ENCODE measurements at places on chromosomes 3 and 15. TPM values are rescaled to one million over a fixed set of nuclear protein-coding genes. Genes with fewer than 3 reads are reported as not detected.

Gene CRABP1
- total RNA-seq: 385 TPM

Gene WNT5A
- 5.6 TPM for total RNA-seq

Gene HYAL1
- 1.7 TPM for total RNA-seq

DNA sequence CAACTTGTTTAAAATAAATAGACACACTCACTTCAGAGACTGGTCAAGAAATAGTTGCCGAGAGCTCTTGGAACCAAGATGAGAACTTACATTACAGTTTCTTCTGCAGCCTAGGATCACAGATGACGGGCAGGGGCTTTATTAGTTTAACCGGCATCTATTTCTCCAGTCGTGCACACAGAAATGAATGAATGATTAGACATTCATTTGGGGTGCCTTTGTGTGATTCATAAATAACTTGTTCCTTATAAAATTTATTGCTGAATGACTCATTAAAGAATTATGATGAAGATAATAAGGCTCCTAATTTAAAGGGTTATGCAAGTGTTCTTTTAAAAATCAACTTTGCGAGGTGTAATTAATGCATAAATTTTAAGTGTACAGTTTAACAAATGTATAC lies 20.8 kb downstream of the NFKBIZ start:
- no peak for DNase-seq

Gene C2CD4A
- total RNA-seq: not detected

GRCh38 chr3:53534676-53535400 lies 40.4 kb downstream of the CACNA1D start:
- no peak for DNase-seq

Gene SLC27A2
- 5.8 TPM for total RNA-seq

Gene MYL3
- total RNA-seq: not detected

GRCh38 chr3:116663161-116664110 lies 46.1 kb upstream of the TUSC7 start:
- DNase-seq: no peak

DNA sequence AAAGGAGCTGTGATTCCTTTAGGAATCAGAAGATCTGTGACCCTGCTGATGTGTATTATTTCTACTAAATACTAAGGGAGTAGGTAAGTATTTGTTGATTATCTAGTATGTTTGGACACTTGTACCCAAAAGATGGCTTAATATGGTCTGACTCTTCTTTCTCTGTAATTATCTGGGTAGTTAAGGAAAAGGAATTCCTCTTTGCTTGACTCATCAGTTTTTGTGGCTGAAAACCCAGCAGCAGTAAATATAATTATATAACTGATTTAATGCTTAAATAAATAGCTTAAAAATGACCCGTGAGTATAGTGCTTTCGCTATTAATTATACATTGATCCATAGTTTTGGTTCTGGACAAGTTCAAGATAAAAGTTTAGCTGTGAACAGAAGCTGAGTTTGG lies 155.8 kb downstream of the LRTM1 start:
- DNase-seq: no peak

GRCh38 chr15:70036585-70037291 lies 61.0 kb downstream of the TLE3 start:
- DNase-seq: no peak

Gene MAP1A
- total RNA-seq: 3.4 TPM

- DNase-seq: no peak
Observed at GRCh38 chr15:75161917-75162414, 39.7 kb upstream of the C15orf39 start.

GRCh38 chr3:58218904-58219303 lies 8.1 kb upstream of the DNASE1L3 start:
- DNase-seq: no peak

DNA sequence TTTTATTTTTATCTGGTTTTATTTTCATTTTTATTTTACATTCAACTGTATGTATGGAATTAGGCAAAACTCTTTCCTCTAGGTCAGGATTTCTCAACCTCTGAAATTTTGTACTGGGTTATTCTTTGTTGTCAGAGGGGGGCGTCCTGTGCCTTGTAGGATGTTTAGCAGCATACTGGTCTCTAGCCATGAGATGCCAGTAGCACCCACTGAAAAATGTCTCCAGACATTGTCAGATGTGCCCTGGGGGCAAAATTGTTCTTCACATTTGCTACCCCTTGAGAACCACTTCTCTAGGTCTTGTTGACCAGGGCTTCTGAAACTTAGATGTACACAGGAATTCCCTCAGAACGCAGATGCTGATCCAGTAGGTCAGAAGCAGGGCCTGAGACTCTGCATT lies 5.4 kb downstream of the CHRNA5 start:
- no peak for DNase-seq

DNA sequence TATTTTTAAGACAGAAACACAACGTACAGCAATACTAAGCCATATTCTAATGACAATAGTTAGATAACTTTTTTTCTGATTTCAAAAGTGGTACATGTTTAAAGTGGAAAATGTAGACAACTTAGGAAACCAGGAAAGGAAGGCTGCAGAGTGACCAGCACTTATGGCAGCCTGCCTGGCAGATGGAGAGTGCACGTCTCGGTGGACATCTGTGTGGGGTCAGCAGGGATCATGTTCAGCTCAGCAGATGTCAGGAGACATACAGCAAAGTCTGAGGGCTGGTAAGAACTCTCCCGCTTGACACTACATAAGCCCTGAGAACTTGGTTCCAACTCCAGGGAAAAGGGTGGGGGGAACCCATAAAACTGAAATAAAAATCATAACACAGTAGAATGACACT lies 128.6 kb upstream of the ADPGK start:
- no peak for DNase-seq

DNA sequence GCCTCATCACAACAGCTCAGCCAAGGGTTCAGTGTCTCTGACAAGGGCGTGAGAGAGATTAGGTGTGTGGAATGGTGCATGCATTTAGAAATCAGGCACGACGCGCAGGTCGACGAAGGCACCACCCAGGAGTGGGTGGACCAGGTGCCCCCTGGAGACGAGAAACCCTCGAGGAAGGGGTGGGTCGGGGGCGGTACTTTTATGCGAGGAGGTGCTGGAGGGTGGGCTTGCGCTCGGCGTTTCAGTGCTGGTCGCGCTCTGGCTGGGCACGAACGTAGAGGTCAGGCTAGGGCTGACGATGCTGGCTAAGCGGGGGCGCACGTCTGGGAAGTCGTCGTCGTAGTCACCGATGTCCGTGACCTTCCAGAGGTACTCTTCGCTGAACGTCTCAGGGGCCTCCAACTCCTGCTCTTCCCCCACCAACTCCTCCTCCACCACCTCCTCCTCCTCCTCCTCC lies 393 bp downstream of the ERICH6 start:
- DNase-seq: no peak

- no peak for DNase-seq
Observed at GRCh38 chr15:70555713-70556112, 207.6 kb downstream of the UACA start.

GRCh38 chr3:194572944-194573491 lies 60.2 kb downstream of the TMEM44 start:
- no peak for DNase-seq

DNA sequence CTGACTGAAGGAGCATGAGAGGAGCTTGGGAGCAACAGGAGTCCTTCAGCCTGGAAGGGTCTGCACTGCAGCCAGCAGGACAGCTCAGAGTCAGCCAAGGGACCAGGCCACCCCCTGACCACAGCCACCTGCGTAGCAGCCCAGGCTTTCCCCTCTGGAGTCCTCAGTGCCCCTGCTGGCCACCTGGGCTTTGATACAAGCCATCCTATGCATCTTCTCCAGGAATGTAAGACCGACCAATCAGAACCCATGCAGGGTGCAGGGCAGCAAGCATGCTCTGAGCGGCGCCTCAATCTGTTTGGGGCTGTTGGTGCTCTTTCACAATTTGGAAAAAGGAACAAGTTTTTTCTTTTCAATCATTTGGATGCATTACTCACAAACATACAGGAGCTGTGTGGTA lies 52.0 kb downstream of the DZIP1L start:
- no peak for DNase-seq

- no peak for DNase-seq
Observed at GRCh38 chr3:127701280-127701911, 28.6 kb downstream of the ABTB1 start.

- DNase-seq: no peak
Observed at GRCh38 chr3:150484410-150484809, 61.9 kb downstream of the SERP1 start.

GRCh38 chr3:107870096-107870495 lies 220.7 kb downstream of the CD47 start:
- DNase-seq: no peak

Gene RASGRP1
- 2.1 TPM for total RNA-seq

Gene AMIGO3
- total RNA-seq: 2.9 TPM

Gene CPNE9
- 4.4 TPM for total RNA-seq

DNA sequence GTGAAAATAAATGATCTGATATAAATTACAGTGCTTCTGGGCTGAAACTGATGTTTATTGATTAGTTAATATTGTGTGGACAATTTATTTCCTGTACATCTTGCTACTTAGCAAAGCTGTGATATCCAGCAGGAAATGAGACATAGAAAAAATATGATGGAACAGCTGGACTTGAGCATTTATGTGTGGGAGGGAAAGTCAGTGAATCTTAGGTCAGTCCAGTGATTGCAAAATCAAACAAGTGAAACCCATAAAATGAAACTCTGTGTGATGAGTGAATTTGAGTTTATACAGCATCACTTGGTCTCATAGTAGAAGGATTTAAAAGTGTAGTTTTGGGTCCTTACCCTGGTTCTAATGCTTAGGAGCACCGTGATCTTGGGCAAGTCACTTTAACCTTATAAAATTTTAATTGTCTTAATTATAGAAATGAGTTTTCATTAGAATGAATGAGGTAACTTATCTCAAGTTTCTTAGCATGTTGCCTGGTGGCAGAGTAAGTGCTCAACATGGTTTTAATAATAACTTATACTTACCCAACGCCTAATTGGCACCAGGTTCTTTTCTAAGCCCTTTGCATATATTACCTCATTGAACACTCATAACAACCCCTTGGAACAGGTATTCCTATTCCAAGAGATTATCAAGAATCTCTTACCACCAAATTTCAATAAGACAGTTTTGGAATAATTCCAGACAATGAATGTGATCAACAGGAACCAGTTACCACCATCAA lies 194.6 kb downstream of the ADAMTSL3 start:
- DNase-seq: no peak

DNA sequence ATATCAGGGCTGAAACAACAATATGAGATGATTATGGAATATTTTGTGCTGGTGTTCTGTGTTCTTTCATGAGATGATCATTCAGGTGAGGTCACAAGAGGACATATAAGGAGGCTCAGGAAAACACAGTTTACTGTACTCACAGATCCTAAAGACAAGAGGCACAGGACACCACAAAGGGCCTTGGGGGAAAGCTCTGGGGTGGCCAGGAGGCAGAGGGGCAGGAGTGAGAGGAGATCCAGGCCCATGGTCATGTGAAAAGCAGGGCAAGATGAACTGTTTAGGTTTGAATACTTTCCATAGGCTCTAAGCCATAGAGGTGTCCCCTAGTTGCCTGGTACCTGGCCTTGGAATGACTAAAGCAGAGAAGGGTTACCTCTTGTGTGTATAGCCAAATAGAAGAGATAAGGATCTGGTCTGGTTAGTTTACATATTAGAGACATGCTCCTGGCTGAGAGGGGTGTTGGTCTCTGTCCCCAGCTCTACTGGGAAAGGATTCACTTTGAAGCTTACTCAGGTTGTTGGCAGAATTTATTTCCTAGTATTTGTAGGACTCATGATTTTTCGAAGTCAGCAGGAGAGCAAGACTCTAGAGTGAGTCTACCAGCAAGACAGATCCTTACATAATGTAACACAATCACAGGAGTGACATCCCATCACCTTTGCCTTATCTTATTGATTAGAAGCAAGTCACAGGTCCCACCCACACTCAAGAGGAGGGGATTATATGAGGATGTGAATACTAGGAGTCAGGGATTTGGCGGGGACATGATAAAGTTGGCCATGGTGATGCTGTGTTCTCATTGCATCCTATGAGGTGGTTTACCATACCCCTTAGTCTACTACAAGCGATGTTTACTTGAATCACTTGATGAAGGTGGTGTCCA lies 11.3 kb upstream of the TM4SF1 start:
- no peak for DNase-seq

DNA sequence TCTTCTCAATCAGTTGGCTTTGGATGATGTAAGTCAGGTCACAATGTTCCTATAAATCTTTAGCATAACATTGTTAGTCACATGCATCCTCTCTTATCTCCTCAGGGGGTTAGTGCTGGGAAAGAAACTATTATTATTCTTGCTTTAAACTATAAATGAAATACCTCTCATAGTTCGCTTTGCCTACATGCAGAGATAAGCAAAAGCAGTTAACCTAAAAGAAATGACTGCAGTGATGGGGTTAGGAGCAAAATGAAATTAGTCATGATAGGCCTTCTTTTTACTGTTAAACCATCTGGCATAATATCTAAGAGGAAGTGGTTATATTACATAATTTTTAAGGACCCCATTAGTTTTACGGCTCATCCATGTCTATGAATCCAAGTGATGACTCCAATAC lies 91.7 kb upstream of the IGSF10 start:
- no peak for DNase-seq

DNA sequence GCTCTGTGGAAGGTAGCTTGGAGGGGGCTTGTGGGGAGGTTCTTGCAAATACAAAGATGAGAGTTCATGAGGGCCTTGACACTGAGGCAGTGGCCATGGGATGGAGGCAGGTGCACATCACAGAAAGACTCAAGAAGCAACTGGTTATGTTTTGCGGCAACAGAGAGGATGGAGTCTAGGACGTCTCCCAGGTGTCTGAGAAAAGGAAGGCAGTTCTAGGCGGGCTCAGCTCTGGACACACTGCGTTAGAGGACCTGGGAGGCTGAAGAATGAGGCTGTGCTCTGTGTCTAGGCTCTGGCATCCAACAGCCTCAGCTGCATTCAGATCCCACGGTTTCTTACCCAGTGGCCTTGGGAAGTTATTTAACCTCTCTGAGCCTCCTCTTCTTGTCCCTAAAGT lies 23.5 kb downstream of the NOX5 start:
- DNase-seq: peak; percentile 22

DNA sequence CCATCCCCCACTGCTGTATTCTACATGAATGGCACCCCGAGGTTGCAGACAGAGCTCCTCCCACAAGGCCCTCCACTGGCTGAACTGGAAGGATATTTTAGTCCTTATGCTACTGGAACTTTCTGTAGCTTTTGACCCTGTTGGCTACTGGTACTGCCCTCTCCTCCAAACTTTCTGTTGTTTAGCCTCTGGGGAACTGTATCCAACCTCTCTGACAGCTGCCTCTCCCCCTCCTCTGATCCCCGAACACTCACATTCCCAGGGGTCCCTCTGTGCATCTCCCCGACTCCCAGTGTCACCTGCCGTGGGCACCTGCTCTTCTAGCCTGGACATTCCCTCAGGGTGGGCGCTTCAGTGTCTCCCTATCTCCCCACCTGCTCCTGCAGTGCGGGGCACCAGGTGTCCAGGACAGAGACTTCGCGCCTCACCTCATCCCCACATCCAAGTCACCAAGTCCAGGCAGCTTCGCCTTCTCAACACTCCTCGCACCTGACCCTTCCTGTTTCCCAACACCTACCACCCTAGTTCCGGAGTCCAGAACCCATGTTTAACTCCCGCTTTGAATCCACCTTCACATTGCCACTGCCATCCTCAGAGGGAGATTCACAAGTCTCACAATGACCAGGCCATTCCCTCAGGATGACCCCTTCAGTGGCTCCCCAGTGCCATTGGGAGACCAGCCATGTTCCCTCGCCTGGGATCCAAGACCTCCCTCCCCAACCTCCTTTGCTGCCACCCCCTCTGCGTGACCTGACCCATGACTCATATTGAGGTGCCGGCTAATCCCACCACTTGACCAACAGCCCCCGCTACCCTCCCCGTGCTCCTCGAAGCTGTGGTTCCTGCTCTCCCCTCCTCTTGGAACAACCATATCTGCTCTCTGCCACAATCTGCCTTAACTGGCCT lies 34.2 kb downstream of the BDH1 start:
- DNase-seq: no peak
